ENCODE measurements at places on chromosomes 2 and 18.
A peak's percentile ranks its signal among the peaks of the same experiment; 100 is the strongest.

DNA sequence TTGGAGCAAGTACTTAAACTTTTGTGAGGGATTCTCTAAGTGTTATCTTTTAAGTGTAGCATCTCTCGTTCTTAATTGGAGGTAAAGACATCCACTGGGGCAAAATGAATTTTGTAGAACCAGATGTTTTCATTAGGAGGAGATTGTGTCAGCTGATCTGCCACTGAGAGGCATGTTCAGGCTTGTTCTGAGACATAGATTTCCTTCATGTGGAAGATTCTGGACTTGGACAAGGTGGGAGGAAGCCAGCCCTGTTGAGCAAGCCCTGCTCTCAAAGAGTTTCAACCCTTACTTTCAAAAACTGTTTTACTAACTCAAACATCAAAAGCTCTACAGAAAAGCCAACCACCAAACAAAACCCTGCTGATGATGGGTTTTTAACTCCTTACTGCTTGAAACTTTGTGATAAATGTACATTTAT lies 6.5 kb downstream of the MAP4K4 start:
- DNase-seq: peak; percentile 83

GRCh38 chr18:35024196-35024595 lies 17.0 kb upstream of the MAPRE2 start:
- DNase-seq: no peak

- DNase-seq: peak; percentile 24
Observed at GRCh38 chr2:166388481-166389070, 12.8 kb upstream of the SCN9A start.

DNA sequence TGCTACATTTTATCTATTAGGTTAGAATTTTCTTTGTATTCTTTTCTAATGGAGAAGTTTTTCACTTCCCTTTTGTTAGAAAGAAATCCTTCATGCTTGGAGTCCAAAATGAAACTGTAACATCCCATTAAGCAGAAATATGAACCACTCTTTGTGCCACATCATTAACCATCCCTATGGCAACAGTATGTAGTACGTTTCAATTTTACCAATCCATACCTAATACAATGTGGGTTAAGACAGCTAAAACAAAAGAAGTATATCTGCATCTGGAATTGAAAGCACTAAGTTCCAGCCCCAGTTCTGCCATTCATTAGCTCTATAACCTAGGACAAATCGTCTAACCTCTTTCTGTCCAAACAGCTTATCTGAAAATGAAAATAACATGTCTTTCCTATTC lies 409.2 kb upstream of the SPHKAP start:
- no peak for DNase-seq
